Osteoblast (primary cell): ENCODE measurements at places on chromosomes 2 and 18.

DNA sequence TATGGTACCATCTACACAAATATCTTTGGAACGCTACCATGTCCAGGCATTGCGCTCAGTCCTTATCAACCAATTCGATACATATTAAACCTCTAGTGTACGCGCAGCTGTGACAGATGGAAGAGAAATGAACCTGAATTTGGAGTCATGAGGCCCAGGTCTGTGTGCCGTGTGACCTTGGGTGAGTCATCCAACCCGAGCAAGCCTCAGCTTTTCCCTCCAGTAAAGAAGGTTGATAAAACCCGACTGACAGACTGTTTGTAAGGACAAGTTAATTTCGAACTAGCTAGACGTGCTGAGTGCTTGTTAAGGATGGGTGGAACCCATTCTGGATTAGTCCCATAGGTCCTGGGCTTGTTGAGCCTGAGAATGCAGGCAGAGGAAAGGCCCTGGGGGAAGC lies 28.2 kb downstream of the GREB1 start:
- no peak for DNase-seq

DNA sequence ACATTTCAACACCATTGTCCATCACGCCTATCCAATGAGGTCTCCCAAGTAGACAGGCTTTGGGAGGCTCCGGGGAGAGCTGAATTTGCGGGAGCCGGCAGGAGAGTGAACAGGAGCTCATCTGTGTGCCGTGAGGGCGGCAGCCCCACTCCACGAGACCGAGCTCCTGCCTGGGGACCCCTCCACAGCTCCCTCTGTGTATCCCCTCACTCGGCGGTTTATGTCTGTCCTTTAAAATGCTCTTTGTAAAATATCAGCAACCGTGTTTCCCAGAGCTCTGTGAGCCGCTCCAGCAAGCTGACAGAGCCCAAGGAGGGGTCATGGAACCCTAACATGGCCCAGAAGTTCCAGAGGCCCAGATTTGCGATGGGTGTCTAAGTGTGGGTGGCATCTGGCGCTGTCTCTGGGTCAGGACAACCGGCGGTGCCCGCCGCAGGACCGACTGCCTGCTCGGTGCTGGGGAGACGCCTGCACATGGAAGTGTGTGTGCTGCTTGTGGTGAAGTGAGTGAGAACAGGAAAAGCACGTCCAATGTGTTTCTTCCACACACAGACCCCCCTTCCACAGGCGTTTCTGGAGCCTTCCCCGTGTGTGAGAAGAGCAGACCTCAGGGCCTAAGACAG lies 34.8 kb downstream of the SLC66A2 start:
- DNase-seq, result peak; percentile 68

DNA sequence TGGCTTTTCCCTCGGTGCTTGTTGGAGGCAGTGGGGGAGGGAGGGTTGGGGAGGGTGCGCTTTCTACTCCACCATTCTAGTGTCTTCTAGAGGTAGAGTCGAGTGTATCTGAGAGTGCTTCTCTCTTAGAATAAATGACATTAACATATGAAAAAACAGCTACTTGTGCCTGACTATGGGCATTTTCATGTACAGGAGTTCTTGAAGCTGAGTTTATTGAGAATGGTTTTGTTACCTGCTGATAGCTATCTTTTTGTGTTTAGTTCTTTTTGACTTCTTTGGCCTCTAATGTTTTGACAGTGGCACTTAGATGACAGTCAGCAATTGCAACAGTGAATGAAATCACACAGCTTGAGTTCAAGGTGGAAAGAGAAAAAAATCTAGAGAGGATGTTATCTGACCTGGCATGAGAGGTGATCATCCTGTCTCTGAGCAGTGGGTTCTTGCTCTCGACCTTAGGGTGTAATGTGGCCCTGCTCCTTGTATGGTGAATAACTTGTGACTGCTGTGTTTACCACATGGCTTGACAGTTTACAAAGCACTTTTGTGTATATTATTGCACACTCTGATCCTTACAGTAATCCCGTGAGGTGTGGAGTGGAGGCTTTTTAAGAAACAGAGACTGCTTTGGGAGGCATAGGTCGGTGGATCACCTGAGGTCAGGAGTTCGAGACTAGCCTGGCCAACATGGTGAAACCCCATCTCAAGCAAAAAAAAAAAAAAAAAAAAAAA lies 86.7 kb downstream of the AGAP1 start:
- no peak for DNase-seq

DNA sequence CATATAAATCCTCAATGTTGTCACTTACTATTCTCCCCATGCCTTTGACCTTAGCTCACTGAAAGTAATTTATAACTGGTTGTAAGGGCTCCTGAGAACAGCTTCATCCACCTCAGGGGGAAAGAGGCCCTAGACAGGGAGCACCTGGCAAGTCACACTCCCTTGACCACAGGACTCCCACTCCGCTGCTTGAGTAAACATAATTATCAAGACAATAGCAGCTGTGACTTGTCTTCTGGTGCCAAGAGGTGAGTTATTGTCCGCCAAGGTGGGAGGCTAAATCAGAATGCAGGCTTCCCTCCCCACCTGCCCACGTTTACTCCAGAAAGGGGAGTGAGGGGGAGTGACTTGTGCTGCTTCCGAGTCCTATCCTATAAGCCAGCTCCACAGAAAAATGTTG lies 230.6 kb upstream of the LRATD1 start:
- DNase-seq, result no peak

DNA sequence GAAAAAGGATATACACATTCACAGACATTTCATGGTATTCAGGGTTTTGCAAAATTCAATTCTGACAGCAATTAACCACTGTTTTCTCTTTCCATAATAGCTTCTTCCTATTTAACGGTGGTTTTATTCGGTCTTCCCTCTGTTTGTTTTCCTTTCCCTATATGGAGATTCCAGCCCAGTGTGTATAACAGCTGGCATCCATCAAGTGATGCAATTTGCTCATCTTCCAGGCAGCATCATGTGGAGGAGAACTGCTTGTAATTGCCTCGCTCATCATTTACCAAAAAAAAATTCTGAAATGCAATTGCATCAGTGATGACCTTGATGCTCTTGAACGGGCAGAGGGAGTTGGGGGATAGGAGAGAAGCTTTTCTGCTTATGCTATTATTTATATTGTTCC lies 165.9 kb upstream of the PGAP1 start:
- no peak for DNase-seq

- peak; percentile 18 for DNase-seq
Observed at GRCh38 chr2:36729067-36729466, 32.6 kb downstream of the VIT start.

DNA sequence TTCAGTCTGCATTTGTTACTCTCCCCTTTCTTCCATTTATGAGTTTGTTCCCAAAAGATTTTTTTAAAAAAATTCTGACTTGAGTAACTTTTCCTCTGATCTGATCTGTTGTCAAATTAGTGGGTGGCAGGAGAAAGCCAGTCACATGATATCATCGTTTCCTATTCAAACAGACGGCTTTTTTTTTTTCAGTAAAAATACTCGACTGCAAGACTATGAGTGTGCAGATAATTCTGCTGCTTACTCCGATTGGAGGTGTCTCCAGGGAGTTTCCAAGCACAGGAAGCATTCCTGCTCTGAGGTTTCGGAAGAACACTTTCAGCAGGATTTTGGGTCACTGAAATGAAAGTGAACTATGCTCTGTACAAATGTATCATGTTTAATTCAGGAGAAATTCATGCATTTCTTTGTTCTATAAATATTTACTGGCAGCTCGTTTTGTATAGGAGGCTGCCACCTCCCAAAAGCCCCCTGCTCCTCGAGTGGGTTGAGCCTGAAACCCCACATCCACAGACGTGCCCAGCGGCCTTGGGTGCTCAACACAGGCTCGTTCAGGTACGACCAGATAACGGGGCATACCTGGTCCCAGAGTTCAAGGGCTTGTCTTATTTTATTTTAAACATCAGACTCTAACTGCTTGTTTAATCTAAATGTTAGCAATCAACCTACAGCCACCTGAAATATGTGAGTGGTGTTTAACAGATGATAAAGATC lies 126.9 kb upstream of the ZNF516 start:
- DNase-seq, result peak; percentile 83

GRCh38 chr18:45654677-45655076 lies 39.4 kb downstream of the SLC14A2 start:
- DNase-seq, result no peak

- no peak for DNase-seq
Observed at GRCh38 chr18:22547807-22548561, 130.3 kb upstream of the CTAGE1 start.

DNA sequence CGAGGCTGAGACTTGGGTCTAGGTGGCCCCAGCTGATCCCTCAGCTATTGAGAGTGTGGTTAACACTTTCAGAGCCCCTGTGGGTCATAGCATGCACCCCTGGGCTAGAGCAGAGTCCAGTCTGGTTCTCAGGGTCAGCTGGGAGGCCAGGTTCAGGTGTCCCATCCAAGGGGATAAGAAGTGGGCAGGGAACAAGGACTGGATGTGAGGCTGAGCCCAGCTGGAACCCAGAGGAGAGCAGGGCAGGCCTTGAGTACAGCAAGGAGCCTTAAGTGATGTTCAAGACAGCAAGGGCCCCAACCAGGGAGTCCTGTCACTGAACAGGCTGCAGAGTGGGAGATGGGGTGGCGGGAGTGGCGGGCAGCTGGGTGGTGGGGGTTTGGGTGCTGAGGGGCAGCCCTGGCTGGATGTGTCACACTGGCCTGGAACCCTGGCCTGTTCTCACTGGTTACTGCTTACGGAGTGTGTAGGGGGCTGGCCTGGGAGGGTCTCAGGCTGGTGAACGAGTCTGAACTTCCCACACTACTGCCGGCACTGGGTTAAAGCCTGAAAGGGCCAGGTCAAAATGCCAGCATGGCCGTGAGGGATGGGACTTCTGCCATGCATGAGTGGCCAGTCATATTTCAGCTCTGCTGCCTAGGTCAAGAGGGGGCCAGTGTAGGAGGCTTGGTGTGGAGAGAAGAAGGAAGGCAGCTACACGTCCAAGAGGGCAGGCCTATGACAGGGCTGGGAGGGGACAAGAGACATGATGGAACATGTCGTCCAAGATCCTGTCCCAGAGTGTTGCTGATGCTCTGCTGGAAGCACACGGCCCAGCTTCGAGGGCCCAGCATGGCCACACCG lies 13.6 kb downstream of the TMEM185B start:
- DNase-seq, result peak; percentile 45

DNA sequence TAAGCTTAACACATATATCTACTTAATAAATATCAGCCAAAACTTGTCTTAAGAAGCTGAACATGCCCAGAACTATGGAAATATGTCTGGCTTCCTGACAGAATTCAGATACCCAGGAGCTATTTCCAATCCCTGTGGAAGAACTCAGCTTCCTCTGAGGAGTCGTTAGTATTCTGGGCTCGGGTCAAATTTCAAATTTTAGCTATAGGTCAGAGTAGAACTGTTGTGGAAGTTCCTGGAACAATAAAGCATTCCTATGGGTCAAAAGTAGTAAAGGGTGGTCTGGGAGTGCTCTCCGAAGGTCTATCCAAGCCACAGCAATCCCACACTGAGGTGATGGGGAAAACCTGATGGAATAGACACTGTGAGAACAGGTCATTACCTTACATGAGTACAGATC lies 342.7 kb upstream of the CHST9 start:
- no peak for DNase-seq

- no peak for DNase-seq
Observed at GRCh38 chr2:121272596-121272995, 12.4 kb downstream of the TFCP2L1 start.

GRCh38 chr2:223093436-223094241 lies 41.6 kb downstream of the KCNE4 start:
- DNase-seq, result no peak

DNA sequence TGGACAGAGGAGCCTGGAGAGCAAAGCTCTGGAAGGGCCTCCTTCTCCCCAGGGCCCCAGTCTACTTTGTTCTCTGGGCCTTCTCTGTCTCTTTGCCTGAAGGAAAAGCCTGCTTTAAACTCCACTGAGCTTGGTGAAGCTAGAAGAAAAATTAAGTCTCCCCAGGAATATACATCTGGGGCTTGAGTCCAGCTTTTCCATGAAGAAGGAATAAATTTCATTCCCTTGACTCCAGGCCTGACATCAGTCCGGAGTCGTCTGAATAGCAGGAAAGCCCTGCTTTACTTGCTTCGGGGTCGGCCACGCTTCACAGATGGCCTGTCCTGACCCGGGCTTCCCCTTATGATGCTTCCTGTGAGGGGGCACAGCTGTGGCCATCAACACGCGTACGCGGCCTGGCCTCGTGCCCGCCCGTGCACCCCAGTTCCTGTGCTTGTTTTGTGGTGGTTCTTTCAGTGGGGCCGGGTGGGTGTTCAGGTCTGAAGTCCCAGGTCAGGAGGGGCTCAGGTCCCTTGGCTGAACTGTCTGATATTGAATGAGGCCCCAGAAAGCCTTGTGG lies 73.6 kb downstream of the ACOXL start:
- DNase-seq, result no peak

DNA sequence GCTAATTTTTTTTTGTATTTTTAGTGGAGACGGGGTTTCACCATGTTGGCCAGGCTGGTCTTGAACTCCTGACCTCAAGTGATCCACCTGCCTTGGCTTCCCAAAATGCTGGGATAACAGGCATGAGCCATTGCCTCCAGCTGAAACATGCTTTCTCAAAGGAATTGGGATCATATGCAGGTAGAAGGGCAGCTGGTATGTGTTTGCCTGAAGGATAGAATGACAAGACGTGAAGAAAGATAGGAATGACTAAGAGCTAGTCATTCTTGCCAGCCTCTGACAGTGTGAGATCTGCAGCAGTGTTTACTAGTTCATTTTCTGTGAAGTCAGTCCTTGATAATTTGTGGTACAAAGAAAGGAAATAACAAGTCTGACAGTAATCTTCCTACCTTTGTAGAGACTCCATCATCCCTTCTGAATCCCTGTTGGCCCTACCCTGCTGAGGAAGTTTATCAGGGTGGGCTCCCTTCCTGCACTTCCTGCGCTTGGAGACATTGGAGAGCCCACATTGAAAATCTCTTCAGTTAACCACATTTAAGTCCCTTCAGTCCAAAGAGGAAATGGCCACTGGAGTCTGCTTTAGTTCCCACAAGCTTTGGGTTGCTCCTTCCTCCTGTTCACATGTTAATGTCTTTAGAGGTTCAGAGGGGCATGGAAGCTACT lies 14.7 kb downstream of the CFLAR start:
- DNase-seq, result peak; percentile 92

DNA sequence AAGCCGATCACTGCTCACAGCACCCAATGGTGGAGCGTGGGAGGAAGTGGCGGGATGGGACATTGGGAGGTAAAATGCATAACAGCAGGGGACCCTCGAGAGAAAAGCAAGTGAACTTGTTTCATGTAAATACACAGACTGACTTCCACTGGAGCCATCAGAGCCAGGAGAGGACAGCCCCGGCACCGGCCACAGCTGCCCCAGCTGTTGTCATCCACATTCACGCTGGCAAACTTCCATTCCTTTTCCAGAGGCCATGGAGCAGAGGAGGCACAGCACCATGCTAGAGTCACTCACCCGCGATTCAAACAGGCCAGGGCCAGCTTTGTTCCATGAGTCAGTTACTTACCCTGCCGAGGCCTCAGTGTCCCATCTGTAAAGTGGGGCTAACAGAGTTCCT lies 610.9 kb upstream of the SALL3 start:
- DNase-seq, result no peak

GRCh38 chr2:11757101-11757500 lies 10.7 kb downstream of the LPIN1 start:
- DNase-seq, result no peak

DNA sequence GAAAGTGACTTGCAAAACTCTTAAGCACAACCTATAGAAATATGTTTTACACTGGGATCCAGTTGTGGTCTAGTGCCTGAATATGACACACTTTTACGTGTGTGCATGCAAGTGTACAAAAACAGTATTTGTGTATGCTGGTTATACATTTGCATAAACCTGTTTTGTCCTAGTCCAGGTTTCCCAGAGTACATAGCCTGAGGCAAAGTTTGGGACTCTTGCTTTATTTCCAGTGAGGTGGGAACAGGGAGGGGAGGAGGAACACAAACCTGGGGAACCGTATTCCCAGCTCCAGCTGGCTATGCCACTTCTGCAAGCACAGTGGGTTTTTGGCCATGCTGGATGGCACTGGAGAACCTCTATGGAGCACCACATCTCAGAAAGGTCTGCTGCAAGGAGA lies 481.1 kb upstream of the HS6ST1 start:
- no peak for DNase-seq
